Posterior cingulate gyrus (tissue), 11 donors: ENCODE measurements at places on chromosomes 2 and 18.
A peak's percentile ranks its signal among the peaks of the same experiment; 100 is the strongest.

DNA sequence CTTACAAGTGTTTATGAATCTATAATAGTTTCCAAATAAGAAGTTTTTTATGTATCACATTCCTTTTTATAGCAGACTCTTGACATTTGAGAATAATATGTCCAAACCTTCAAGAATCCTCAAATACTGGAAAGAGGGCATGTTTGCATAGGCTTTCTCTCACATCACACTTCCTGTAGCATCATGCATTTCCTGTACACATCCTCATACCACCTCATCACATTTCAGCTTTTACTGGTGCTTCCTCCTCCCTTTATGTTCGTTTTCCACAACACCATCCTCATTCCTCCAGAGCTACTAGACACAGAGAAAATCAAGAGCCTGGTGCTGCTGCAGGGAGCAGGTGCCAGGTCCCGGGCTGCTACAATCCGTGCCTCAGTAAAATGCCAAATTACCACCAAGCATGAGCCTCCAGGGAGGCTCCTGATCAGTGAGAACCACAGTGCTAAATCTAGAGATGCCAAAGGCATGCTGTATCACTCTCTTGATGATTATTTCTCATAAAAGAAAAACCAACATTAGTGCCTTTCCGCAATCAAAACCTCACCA lies 137.7 kb upstream of the CYP1B1 start:
- DNase-seq: no peak

DNA sequence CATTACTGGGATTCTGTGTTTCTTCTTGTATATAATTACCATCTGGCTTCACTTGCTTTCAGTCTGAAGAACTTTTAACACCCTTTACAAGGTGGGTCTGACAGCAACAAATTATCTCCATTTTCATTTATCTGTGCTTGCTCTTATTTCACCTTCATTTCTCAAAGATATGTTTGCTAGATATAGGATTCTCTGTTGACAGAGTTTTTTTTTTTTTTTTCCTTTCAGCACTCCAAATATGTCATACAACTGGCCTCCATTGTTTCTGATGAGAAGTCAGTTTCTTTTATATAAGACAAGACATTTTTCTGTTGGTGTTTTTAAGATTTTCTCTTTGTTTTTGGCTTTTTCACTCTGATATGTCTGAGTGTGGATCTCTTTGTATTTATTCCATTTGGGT lies 59.3 kb upstream of the TACR1 start:
- DNase-seq: no peak

GRCh38 chr2:229921101-229921891 lies 513 bp downstream of the TRIP12 start:
- DNase-seq: peak; percentile 74

- DNase-seq: no peak
Observed at GRCh38 chr18:8970843-8971242, 131.7 kb upstream of the NDUFV2 start.

DNA sequence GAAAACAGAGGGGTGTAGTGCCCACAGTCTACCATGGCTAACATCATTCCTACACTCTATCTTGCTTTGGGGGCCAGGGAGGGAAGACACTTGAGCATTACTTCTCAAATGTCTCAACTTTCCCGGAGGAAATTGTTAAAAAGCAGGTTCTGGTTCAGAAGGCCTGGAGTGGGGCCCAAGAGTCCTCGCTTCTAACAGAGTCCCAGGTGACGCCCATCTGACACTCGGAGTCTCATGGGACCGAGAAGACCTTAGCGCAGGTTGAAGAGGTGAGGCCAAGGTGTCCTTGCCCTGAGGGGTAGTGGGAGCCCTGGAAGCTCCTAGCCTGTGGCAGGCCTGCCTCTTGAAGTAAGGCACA lies 40.1 kb downstream of the ZFP36L2 start:
- DNase-seq: no peak

GRCh38 chr2:176140513-176141317 lies 10.6 kb upstream of the HOXD4 start:
- DNase-seq: peak; percentile 95

- DNase-seq: no peak
Observed at GRCh38 chr2:231590614-231591013, 2.0 kb upstream of the TEX44 start.

DNA sequence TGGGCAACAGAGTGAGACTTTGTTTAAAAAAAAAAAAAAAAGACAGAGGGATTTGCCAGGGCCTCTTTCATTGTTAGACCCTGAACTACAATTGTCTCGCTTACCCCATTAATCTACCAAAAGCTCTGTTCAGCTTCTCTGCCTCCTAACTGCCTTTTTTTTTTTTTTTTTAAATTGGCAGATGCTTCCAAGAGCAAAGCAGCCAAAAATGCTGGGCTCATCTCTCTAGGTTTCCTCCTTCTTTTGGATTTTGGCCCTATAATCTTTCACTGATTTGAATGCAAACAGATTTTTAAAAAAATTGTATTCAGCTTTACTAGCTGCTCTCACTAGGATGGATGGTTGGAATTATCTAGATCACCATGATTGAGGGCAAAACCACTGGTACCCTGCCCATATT lies 33.2 kb upstream of the RAPGEF4 start:
- DNase-seq: no peak

DNA sequence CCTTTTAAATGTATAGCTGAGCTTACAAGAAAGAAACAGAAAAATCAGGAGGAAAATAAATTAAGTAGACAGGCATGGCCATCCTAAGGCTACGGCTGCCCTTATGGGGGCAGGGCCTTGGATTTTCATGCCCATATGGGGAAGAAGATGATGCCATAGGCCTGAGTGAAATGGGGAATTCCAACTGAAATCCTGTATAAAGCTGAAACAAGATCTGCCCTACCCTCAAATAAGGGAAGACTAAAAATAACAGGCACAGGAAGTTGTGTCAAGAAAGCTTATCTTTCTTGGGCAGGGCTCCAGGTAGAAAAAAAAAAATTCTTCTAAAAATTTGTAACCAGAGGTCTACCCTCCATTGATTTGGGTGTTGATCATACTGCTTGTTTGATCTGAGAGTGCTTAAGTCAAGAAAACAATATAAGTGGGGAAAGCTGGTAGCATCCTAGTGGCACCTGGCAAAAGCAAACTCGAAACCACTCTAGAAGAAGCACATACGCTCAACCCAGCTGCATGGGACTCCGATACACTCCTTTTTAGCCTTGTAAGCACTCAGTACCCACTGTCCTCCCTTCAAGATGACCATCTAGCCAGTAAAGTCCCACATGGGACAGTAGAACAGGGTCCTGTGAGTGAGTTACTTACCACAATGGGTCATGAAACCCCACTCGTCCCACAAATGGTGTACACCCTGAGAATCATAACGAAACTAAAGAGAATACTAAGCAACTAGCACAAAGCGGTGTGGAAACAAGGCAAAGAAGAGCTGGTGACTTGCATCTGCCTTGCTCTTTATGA lies 22.3 kb downstream of the DNAH7 start:
- no peak for DNase-seq

DNA sequence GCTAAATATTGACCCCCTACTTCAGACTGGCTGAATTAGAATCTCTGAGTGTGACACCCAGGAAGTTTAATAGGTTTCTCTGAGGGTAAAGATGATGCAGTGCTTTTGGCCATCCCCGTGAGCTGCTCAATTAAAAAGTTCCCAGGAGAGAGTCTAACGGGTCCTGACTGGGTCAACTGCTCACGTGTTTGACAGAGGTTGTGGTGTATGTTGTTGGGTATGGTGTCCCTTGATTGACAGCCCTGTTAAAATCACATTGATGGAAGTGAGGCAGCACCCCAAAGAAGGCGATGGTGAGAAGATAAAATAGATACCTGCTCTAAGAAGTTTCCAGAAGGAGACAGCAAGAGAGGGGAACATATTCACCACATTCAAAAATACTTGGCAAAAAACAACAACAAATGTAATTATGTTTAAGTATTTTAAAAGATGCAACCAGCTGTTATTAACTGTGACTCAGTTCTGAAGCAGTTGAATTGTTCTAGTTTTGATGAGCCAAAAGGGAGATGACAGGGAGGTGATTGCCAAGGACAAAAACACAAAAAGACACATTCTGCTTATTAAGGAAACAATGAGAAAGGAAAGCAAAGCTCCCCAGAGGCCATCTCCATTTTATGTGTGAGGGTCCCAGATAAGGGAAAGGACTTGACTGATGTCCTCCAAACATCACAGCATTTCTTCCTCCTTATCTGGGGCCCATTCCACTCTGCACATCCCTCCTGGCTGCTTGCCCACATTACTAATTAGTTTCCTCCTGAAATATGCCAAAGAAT lies 11.5 kb upstream of the GMCL1 start:
- no peak for DNase-seq

- DNase-seq: no peak
Observed at GRCh38 chr2:121149384-121149783, 135.6 kb downstream of the TFCP2L1 start.

DNA sequence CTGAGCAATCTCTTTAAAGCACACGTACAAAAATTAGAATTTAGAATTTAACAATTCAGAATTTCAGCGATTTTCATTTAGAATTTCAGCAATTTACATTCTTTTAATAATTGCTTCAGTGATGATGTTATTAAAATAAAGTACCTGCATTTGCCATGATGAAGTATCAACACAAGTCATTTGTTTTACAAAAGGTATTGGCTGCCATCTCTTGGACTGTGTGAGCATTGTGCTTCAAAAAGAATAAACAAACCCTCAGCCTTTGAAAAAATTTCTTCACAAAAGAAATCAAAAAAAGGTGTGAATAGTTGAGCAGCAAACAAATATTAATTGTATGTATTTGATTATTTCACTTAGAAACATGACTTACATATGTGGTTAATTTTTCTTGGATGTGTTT lies 27.1 kb upstream of the ZC3H15 start:
- DNase-seq: no peak

GRCh38 chr18:79871026-79871390 lies 73.3 kb downstream of the KCNG2 start:
- DNase-seq: peak; percentile 6

GRCh38 chr2:156540706-156541105 lies 104.5 kb downstream of the GPD2 start:
- DNase-seq: no peak

GRCh38 chr18:79487801-79488201 lies 92.1 kb downstream of the NFATC1 start:
- no peak for DNase-seq

DNA sequence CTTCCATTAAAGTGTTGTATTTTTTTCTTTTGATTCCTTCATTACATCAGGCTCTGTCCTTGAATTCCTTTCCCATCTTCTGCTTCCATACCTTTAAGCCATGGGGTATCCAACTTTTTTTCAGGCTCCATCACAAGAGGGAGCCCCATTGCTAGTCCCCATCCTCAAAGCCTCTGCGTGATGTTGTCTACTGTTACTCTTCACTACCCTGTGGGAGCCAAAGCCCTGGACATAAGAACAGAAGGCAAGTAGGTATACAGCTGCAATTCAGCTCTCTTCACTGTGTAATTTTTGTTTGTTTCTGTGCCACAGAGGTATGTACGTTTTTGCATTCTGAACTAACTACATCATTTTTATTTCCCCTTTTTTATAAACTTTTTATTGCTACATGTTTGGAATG lies 36.6 kb upstream of the CCNYL1 start:
- DNase-seq: no peak

- DNase-seq: no peak
Observed at GRCh38 chr2:13414897-13415296, 698.2 kb downstream of the TRIB2 start.

GRCh38 chr2:102801098-102801718 lies 39.4 kb downstream of the TMEM182 start:
- DNase-seq: no peak

DNA sequence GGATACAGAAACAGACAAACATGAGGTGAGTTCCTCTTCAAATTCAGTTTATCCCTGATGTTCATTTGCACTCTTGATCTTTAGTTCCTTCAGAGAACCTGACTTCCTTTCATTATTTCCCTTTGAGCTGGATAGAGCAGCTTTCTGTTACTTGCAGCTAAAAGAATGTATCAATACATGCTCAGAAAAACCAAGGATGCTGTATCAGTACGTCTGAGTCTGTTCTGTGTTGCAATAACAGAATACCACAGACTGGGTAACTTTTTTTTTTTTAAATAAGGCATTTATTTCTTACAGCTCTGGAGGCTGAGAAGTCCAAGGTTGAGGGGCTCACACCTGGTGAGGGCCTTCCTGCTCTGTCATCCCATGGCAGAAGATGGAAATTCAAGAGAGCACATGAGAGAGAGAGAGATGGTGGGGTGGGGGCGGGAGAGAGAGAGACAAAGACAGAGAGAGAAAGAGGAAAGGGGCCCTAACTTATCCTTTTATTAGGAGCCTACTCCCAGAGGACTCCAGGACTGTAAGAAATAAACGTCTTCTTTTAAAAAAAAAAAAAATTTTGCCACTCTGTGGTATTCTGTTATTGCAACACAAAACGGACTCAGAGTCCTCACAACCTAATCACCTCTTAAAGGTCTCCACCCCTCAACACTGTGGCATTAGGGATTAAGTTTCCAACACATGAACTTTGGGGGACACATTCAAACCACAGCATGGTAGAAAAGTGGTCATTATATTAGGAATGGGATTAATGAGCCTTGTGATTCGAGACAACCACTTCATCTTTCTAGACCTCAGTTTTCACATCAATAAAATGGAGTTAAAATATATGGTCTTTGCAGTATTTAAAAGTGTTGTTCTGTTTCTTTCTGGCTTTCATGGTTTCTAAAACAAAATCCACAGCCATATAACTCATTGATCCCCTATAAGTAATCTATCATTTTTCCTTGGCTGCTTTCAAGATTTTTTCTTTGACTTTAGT lies 18.4 kb upstream of the SELENOI start:
- peak; percentile 15 for DNase-seq

DNA sequence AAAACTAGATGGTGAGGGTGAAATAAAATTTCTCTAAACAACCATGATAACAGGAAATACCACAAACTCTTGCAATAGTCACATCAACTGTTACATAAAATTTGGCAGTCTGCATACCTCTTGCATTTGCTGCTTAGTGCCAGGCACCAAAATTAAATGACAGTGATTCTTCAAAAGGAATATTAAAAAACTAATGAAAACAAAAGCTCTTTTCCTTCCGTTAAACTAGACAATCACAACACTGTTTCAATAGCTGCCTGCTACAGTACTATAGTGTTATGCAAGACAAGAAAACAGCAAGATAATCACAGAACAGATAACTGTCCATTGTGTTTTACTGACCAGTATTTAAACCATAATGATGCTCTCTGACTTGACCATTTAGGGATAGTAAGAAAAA lies 239.0 kb upstream of the SMAD7 start:
- DNase-seq: no peak

GRCh38 chr2:101330253-101330933 lies 21.9 kb upstream of the RNF149 start:
- DNase-seq: peak; percentile 69

GRCh38 chr2:55839182-55839819 lies 84.3 kb downstream of the EFEMP1 start:
- DNase-seq: no peak

- no peak for DNase-seq
Observed at GRCh38 chr18:574865-575645, 5.1 kb upstream of the CETN1 start.

DNA sequence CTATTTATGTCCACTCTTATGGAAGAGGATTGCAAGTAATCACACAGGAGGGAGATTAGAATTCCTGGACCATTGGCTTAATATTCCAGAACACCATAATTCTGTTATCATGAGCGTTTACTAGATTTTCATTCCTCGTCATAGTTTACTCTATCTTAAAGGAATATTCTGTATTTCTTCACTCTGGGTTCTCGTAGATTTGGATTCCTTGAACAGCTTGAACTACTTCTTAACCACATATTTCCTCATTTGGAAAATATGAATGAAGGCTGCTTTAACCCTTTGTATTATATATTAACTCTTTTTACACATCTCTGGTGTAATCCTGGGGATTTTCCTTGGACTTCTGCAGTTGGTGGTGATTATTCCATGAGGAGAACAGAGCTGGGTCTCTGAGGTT lies 46.3 kb upstream of the CCBE1 start:
- DNase-seq: no peak

GRCh38 chr2:215742021-215742420 lies 271.3 kb downstream of the MREG start:
- no peak for DNase-seq
